ENCODE measurements at places on chromosomes 5 and 9.

DNA sequence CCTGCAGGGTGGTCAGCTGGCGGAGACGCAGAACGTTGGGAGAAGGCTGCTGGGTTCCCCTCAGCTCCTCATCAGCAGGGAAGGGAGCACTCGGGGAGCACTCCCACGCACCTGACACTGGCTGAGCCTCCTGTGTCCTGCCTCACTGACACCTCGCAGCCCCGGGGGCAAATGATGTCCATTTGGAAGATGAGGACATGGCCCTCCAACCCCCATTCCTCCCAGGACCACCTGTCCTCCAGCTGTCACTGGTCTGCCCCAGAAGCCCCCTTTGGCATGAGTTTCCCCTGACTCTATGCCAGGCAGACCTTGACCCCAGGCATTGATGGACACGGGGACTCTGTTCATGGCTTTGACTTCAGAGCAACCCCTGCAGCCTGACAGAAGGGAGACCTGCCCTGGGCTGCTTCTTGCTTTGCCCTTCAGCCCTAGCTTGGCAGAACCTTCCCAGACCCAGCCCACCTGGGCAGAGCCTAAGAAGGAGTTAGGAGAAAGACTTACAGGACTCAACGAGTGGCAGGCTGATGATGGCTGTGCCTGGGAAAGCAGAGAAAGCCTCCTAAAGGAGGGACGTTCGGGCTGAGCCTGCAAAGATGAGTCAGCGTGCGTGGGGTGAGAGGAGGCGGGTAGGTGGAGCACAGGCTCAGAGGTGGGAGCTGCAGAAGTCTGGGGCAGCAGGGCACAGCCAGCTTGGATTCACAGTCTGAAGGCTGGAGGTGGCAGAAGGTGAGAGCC, 90.6 kb downstream of the LMX1B start:
- no peak for DNase-seq

DNA sequence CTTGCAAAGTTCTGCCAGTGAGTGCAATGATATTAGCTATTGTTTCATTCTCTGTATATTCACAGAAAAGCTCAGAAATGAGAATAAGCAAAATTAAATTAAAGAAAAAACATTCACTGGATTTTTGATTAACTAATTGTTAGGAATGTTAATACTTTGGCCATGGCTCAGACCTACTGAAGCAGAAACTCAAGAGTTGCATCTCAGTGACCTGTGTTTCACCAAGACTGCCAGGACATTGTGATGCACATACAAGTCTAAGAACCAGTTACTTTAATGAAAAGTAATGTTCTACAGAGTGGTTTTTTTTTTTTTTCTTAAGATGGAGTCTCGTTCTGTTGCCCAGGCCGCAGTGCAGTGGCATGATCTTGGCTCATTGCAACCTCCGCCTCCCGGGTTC, 464.9 kb upstream of the NMUR2 start:
- DNase-seq, result no peak

DNA sequence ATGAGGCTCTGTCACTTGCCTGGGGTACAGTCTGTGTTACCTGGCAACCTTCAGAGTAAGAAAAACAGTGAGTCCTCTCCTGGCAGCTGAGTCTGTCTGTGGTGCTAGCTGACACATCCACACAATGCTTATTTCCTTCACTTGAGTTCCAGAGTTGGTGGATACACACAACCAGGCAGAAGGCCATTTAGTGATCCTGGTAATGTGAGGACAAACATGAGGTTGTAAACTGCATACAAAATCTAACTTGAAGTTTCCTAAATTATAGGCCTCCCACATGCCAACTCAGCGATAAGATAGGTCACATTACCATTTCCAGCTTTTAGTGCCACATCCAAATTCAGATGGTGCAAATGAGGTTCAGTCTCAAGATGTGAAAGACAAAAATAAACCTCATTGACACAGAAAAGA, 125.5 kb downstream of the DCP2 start:
- DNase-seq, result no peak

DNA sequence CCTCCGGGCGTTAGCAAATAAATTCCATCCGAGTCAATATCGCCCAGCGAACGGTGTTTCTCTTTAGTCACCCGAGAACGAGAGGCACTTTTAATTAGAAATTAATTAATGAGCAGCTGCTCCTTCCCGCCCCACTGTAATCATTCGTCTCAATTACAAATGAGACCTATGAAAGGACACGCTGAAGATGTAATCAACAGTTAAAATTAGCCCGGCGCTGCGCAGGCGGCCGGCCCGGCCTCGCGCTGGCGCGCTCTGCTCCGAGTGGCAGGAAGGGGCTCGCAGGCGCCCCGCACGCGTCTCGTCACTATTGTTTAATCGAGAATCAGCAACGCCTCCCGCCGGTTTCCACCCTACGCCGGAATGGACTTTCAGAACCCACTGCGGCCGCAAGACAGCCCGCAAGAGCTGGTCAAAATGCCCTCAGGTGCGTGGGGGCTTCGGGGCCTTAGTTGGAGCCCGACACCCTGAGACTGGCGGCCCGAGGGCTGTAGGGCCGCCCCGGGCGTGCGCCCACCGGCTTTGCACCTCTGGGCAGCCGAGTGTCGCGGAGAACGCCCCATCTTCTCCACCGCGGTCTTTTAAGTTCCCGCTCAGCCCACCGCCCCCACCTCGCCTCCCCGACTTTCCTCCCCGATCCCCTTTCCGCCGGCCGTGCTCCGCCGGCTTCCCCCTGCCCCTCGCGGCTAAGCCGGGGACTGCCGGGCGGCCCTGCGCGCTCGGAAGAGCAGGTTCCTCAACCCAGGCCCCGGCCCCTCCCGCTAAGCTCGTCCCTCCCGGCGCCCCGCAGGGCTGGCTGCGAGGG, 597 bp upstream of the IRX4 start:
- no peak for DNase-seq

DNA sequence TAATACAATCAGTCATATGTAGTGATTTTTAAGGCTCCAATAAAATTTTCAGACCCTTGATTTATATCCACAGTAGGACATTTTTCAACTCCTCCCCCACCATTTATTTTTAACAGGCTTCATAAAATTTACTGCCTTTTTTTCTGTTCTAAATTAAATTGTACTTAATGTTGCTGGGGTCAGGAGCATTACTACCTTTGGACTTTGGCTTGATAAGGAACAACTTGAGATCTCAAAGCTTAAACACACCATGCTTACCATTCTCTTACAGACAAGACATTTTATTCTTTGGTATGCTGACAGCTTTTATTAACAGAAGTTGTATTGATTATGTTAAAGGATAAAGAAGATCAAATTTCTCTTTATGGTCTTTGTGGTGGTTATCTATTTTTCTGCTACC, 30.5 kb downstream of the TRPM3 start:
- no peak for DNase-seq

GRCh38 chr5:77438071-77438470, 54.0 kb downstream of the WDR41 start:
- DNase-seq, result no peak

DNA sequence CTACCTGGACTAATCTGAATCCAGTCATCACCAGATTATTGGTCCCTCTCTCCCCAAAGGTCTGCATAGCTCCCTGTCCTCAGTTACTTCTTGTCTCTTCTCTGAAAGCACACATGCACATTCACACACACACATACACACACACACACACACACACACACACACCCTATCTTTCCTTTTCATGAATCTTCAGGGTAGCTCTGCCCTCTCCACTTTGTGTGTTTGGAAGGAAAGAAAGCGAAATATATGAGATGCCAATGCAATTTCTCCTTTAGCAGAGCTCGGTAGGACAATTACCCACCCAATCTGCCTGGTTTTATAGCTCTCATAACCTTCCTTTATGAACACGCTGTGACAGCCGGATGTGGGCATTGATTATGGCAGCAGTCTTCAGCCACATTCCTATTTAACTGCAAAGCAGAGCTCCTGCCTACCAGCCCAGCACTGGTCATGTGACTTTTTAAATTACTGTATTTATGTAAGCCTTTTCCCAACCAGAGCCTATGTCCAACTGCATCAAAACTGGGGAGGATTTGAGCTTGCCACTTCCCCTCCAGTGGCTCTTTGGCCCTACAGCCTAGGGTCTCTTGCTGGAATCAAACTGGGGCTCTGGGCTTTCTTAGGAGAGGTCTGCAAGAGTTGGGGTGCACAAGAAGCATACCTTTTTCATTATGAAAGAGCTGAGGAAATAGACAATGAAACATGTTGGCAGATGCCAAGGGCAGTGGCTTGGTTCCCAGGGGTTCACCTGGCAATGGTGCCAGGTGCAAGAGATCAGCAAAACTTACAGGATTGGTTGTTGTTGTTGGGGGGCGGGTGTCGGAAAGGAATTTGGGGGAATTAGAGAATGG, 20.8 kb upstream of the MATR3 start:
- DNase-seq, result no peak

GRCh38 chr5:125185740-125186139, 439.3 kb upstream of the ZNF608 start:
- no peak for DNase-seq
